ENCODE measurements at places on chromosomes 2 and 18.

- peak; percentile 96 for DNase-seq
Observed at GRCh38 chr2:201969938-201970785, 63.5 kb upstream of the FZD7 start.

DNA sequence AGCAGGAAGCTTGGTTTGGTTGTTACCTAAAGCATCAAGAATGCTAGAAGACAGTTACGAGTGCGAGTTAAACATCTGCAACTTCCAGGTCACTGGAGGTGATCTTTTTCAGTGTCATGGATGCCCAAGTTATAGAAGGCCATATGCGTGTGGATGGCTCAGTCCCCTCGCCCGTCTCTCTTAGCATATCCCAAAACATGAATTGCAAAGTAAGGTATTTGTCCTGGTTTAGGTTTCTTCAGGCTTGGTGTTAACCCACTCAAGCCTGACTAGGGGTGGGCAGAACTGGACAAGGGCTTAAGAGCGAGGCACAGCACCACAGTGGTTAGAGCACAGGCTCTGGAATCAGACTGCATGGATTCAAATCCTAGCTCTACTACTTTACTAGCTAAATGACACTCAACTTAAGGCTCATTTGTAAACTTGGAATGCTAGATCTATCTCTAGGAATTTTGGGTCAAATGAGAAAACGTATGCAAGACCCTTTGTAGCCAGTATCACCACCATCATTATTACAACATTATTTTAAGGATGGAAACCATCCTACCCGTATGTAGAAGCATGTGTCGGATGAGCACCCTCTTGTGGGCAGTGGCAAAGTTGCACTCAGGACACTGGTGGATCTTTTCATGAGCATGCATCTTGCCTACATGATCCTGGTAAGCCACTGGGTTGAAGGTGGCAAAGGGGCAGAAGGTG is 11.2 kb downstream of the ZNF142 start:
- DNase-seq = peak; percentile 50

- DNase-seq = no peak
Observed at GRCh38 chr2:111670776-111671175, 213.2 kb downstream of the ANAPC1 start.

DNA sequence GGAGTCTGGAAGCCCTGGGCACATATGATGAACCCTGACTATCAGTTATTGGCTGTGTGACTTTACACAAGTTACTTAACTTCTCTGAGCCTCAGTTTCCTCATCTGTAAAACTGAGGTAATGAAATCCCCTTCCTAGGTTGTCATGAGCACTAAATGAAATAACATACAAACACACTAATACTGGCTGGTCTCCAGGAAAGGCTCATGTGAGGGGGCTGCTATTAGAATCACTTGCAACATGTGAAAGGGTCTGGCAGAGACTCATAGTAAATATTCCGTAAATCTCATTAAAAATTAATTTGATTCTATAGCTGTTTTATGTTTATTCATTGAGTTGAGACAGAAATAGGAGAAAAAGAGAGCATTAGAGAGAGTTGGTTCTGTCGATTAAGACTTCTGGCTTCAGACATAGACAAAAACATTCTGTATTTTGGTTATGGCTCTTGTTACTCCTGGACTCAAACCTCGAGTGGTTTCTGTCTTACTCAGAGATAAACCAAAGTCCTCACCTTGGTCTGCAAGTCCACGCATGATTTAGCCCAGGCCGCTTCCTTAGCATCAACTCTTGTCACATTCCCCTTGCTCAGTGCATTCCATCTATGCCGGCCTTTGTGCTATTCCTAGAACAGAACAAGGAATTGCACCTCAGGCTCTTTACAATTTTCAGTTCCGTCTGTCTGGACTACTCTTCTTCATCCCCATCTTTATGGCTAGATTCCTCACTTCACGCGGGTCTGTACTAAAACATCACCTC is 139.1 kb downstream of the NXPH2 start:
- no peak for DNase-seq

DNA sequence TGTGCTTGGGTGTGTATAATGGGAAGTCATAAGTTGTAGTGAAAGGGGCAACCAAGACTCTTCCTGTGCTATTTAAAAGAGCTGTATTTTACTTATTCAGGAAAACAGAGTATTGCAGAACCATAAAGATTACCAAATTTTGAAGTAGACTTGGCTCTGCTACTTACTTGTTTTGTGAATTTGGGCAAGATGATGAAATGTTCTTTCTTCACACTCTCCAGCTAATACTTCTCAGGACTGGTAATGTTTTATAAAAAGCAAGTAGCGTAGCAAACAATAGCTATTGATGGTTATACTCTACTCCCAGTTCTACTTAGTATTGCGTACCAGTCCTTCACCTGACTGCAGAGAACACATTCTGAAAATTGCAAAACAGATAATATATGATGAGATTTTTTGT is 374.1 kb downstream of the ARHGAP15 start:
- DNase-seq = no peak

- no peak for DNase-seq
Observed at GRCh38 chr2:182668671-182669070, 47.4 kb upstream of the DNAJC10 start.

- DNase-seq = peak; percentile 4
Observed at GRCh38 chr2:135320465-135321355, 210.3 kb downstream of the ZRANB3 start.

GRCh38 chr2:133711201-133711600 is 142.9 kb upstream of the NCKAP5 start:
- no peak for DNase-seq

GRCh38 chr2:20604401-20604911 is 46.4 kb downstream of the HS1BP3 start:
- DNase-seq = no peak

DNA sequence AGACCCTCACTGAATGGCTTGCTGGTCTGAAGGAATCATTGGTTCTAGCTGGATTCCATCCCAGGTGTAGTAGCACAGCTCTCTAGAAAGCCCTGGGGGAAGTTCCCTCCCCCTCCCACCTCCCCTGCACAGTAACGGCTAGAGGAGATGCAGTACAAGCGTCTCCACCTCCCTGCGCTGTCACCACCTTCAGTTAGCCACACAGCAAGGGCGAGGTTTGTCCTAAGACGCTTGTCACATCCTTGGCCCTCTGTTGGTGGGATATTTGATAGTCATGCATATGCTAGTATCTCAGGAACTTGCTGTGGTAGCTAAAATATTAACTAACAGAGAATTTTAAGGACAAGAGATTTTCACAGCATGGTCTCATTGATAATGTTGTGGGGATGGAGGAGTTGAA is 19.4 kb downstream of the TRAPPC12 start:
- DNase-seq = no peak

GRCh38 chr2:120624738-120625446 is 110.8 kb upstream of the GLI2 start:
- no peak for DNase-seq

- DNase-seq = no peak
Observed at GRCh38 chr2:235577404-235578330, 83.8 kb downstream of the AGAP1 start.

DNA sequence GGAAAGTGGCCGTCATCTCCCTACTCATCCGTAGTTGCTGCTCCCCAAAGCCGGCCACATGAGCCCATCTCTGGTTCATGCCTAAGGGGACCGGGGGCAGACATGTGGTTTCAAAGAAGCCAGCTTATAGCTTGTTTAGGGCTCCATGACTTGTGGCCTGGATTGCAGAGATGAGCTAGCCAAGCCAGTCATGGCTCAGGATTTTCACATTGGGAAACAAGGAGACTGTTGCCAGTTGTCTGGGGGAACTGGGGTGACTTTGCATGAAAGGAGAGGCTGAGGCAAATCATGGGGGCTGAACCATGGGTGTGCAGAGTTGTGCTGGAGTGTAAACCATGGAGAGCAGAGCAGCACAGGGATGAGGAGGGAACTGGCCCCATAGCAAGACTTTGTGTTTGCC is 183.0 kb upstream of the APCDD1 start:
- peak; percentile 28 for DNase-seq

DNA sequence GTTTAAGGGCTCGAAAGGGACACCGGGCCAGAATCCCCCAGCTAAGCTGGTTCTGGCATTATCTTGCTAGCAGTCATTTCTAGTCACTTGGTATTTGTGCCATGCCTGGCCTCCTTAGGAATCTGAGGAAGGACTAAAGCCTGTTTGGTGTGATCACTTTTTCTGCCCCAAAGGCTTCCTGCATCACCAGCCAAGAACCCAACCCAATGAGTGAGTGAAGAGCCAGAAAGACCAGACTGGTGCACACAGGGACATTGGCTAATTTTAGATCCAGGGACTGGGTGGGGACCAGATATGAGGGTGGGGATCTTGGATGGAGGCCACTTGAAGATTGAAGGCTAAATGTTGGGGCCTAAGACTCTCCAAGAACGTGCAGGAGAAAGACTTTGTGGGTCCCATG is 411.9 kb upstream of the TNP1 start:
- no peak for DNase-seq

DNA sequence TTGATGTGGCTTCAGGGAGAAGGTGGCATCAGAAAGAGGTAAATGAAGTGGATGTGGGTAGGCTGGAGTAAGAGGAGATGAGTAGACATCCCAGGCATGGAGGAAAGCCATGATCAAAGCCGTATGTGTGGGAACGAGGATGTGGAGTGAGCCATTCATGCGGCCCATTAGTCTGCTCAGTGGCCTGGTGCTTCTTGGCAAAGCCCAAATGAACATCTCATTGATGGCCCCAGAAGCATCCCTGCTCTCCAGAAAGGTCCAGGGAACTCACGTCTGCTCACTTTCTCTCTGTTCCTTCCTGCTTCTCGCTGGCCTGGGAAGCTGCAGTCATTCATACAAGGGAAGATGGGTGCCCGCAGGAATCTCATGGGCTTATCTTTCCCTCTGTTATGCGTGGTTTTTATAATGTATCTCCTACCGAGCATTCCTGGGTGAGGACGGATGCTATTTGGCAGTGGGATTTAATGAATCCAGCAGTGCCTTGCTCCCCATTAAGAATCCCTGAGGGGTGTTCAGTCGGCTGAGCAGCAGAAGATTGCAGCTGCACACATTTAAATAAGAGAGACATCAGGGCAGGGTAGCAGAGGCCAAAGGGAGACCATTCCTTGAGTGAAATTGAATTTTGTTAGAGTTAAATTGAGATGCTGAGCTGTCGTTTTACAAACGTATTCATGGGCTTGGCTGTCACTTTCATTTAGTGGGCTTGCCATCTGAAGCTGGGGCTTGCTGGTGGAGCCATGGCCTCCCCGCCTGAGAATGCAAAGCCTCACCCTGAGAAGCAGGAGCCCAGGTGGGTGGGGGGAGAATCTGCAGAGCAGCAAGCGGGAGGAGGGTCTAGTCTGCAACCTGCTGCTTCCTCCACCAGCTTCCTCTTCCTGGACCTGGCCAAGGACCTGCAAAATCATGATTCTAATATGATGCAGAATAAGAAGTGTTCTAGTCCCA is 64.5 kb downstream of the LYPD1 start:
- DNase-seq = no peak

DNA sequence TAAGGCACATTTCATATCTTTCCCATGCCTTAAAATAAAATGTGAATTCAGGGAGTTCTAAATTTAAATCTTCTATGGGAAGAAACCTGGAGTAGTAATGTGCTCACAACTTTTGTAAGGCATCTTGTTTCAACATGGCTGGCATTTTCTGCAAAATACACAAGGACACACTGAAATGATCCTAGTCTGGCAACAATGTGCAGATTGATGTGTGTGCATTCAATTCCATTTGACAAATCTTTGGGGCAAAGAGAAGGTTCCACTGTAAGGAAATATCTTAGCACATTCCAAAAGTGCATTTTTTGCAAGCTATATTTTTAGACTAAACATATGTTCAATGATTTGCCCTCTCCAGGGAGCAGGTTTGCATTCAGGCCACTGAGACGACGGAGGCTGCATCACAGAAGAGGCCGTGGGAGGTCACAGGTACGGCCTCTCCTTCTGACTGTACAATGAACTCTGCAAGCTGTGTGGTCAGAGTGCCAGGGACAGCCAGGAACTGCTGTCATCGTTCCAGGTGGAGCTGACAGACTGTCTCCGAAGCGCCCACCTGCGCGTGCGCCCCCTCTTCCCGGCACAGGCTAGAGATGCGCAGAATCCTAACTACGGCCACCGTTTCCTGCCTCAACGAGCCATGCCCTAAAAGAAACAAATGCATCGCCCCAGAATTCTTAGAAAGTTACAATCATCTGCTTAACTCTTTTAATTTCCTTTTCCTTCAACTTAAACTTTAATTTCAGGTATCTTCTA is 149.2 kb upstream of the POU3F3 start:
- DNase-seq = no peak

DNA sequence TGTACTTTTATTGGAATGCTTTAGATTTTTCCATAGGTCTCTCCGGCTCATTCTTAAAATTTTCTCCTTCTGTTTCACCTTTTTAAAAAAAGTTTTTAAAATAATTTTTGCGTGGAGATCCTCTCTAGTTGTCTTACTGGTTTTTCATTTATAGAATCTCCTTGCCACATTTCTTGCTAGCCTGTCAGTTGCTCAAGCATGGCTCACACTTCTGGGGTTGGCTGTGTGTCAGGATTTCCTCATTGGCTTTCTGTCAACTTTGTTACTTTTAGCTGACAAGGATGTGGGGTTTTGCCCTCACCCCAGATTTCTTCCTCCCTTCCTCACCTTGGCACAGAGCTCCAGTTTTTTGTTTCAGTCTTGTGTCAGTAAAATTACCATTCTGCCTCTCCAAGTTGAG is 124.6 kb downstream of the ZNF407 start:
- peak; percentile 67 for DNase-seq

- peak; percentile 39 for DNase-seq
Observed at GRCh38 chr18:6859676-6860422, 130.3 kb downstream of the ARHGAP28 start.

DNA sequence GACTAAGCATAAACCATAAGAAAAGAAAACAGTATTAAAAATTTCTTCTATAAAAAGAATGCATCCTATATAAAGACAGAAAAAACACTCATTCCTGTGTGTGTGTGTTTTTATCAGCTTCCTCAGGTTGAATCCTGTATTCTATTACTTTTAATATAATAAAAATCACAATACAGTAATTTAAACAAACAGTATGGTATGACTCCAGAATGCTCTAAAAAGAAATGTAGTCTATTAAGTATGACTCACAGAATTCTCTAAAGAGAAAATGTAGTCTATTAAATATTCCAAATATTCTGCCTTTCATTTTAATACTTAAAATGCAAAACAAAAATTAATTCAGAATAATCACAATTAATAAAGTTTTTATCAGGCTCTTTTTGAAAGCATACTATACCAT is 19.8 kb downstream of the CCDC88A start:
- no peak for DNase-seq

Measured in fibroblast of skin of abdomen (primary cell).